ENCODE measurements at places on chromosomes 2 and 18. TPM values are rescaled to one million over a fixed set of nuclear protein-coding genes. Genes with fewer than 3 reads are reported as not detected.

DNA sequence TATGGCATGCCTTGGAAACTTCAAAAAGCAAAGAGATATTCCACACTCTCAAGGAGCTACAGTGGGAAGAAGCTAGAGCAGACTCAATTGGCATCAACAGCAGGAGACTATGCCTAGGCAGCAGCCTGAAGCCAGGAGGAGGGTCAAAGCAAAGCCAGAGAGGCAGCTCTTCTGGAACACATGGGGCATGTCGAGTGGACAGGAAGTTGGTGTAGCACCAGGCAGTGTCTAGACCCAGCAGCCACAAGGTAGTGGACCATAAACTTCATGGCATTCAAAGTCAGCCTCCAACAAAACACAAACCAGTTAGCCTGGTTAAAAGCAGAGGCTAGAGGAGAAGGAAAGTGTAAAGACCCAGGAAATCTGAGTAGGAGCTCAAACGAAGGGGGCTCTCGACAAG lies 311.2 kb upstream of the PKDCC start:
- no peak for DNase-seq
- H3K4me1 ChIP-seq = no peaks in the 10 kb centered on the region
- H3K36me3 ChIP-seq = no peaks in the 10 kb centered on the region
- H3K27me3 ChIP-seq = peaks cover 13% of the 10 kb centered on the region
- H3K4me3 ChIP-seq = no peak overlapping the region
- H3K27ac ChIP-seq = no peak overlapping the region

DNA sequence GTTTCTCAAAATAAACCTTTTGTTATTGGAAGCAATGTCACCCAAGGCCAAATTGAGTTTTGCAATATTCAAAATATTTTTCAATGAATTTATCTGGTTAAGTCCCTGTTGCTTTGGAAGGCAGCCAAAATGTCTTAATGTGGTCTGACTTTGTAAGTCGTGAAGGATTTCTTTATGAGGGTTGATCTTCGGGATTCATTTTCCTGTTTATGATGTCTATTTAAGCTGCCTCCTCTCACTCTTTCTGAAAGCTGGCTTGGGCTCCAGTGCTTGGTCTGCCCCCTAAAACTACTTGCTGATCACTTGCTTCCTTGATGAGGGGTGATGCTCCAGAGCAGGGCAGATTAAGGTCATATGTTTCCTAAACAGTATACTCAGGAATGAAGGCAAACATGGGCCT lies 141.1 kb downstream of the ANTXR1 start:
- no peaks in the 10 kb centered on the region for H3K36me3 ChIP-seq
- H3K27ac ChIP-seq = no peak overlapping the region
- no peak overlapping the region for H3K4me3 ChIP-seq
- peaks cover 4% of the 10 kb centered on the region for H3K27me3 ChIP-seq

The POU3F3 gene
- not detected for total RNA-seq

DNA sequence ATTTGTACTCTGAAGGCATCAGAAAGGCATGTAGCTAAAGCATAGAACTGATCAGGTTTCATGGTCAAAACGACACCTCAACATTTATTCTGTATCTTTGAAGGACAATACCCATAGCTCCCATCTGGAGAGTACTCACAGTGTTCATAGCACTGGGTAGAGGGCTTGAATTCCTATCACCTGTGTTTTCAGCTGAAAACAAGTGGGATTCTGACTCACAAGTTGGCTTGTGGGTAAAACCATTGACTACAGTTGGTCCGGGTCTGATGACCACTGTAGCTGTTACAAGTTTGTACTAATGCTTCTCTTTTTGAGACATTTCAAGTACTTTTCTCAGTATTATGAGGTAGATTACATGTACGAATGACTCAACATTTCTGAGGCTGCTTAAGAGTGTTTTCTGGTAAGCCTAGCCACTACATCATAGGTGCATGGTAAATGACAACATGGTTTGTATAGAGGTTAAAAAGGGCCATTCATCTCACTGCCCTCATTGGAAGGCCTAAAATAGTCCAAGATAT lies 68.6 kb upstream of the PELI1 start:
- no peak overlapping the region for H3K4me3 ChIP-seq
- H3K4me1 ChIP-seq = peaks cover 68% of the 10 kb centered on the region
- H3K27ac ChIP-seq = peak overlapping the region; percentile 97
- no peaks in the 10 kb centered on the region for H3K36me3 ChIP-seq
- H3K27me3 ChIP-seq = no peaks in the 10 kb centered on the region
- DNase-seq = peak; percentile 80

DNA sequence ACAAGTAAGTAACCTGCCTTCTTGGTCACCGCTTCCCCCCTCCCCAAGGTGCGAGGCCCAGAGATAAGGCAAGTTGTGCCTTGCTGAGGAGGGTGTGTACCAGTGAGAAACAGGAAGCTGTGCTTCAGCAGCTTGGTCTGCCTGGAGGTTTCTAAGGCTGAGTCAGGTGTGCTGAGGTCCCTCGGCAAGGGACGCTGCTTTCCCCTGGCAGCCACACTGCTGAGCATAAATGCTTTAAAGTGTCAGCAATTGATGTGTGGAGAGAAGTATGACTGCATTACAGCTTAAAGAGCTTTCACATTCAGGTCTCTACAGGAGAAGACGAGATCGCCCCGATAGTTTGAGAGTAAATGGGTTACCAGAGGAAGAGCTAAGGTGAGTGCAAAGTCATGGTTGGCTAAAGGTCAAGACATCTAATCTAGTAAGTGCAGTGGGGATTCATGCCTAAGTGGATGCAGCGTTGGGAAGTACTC lies 86.9 kb downstream of the LIMS1 start:
- peaks cover 81% of the 10 kb centered on the region for H3K4me1 ChIP-seq
- H3K36me3 ChIP-seq = peaks cover 14% of the 10 kb centered on the region
- H3K27me3 ChIP-seq = no peaks in the 10 kb centered on the region
- peak; percentile 89 for DNase-seq
- H3K27ac ChIP-seq = peak overlapping the region; percentile 97

The RAD51AP2 gene
- not detected for total RNA-seq

The CCDC150 gene
- total RNA-seq = 13.2 TPM

The SERPINB3 gene
- not detected for total RNA-seq

DNA sequence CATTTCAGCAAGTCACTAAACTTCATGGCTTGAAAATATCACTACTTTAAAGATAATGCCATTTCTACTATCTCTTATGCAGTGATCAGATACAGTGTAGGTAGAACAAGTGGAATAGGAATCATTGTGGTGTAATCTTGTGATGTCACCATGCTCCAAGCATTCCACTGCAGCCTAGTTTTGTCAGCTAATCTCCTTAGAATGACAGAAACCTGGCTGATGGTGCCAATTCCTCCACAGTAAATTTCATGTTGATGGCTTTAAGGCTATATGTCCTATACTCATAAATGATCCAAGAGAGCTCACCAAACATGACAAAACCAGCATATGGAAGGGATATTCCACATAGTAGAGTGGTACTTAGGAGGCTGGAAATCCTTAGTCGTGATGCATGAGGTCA lies 184.9 kb downstream of the PDE1A start:
- H3K4me1 ChIP-seq = no peaks in the 10 kb centered on the region
- no peak overlapping the region for H3K27ac ChIP-seq
- H3K36me3 ChIP-seq = no peaks in the 10 kb centered on the region

GRCh38 chr2:105804266-105804665 lies 59.6 kb downstream of the NCK2 start:
- peak overlapping the region; percentile 87 for H3K27ac ChIP-seq
- no peaks in the 10 kb centered on the region for H3K27me3 ChIP-seq
- no peak overlapping the region for H3K4me3 ChIP-seq
- peaks cover 96% of the 10 kb centered on the region for H3K4me1 ChIP-seq
- H3K36me3 ChIP-seq = peaks cover 35% of the 10 kb centered on the region
- no peak for DNase-seq

GRCh38 chr2:237465515-237466148 lies 21.4 kb upstream of the MLPH start:
- H3K4me1 ChIP-seq = no peaks in the 10 kb centered on the region
- no peak overlapping the region for H3K27ac ChIP-seq
- H3K36me3 ChIP-seq = no peaks in the 10 kb centered on the region
- H3K27me3 ChIP-seq = no peaks in the 10 kb centered on the region
- no peak for DNase-seq
- no peak overlapping the region for H3K4me3 ChIP-seq

DNA sequence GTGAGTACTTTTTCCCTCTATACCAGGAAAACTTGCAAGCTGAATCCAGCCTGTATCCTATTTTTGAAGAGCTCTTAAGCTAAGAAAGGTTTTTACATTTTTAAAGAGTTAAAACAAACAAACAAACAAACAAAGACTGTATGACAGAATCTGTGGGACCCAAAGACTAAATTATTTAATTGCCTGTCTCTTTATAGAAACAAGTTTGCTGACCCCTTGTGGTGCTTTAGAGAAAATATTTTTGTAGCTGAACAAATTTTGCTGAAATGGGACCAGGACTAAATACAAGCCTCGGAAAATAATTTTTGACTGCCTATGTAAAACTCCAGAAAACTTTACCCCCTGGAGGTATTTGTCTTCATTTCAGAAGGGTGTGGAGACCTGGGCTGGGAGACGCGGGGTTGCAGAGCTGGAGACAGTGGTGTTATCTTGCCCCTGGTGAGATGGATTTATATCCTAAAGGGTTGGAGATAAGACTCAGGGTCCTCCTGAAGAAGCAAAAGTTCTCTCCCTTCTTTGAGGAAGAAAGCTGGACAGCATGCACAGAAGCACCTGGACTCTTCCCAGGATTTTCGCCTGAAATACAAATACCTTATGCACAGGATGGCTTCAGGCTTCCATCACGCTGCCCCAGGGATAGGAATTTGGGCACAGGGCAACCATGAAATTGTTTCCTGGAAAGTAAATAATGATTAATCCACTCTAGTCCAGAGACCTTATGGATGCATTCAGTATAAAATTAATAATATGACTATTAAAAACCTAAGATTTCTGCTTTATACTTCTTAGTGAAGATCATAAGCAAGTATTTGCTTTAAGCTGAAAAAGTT lies 54.3 kb downstream of the TMX3 start:
- no peak for DNase-seq
- H3K4me3 ChIP-seq = no peak overlapping the region
- H3K36me3 ChIP-seq = no peaks in the 10 kb centered on the region
- no peak overlapping the region for H3K27ac ChIP-seq

Measured in activated CD4-positive, alpha-beta memory T cell treated with anti-CD3 and anti-CD28 coated beads for 36 hours (primary cell).